ENCODE measurements at places on chromosomes 16 and 17.

DNA sequence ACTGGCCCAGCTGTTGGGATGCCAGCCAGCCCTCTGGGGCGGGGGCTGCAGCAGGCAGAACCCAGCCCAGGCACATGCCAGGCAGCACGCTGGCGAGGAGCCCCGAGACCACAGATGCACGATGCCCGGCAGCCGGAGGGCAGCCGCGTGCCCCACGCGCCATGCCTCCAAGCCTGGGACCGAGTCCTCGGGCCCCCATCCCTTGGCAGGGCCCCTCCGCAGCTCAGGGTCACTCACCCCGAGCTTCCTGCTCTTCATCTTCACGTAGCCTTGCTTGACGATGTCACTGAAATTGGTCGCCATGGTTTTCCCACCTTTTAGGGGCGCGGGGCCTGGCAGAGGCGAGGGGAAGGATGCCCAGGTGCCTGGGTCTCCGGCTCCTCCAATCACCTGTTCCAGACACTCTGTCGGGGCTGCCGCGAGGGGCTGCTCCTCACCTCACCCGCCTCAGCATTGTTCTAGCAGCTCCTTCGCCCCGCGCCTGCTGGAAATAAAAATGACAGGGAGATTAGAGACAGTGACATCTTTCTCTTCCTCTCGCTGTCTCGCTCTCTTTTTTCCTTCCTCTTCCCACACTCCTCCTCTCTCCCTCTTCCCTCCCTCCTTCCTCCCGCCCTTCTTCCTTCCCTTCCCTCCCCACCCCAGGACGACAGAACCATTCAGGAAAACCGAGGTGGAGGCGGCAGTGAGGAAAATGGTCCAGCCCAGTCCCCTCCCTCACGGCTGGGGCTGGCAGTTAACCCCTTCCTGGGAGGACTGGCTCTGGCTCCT, 6.9 kb downstream of the DOK4 start:
- no peak for DNase-seq

- DNase-seq = no peak
Observed at GRCh38 chr17:74159226-74159840, 44.1 kb upstream of the RPL38 start.

DNA sequence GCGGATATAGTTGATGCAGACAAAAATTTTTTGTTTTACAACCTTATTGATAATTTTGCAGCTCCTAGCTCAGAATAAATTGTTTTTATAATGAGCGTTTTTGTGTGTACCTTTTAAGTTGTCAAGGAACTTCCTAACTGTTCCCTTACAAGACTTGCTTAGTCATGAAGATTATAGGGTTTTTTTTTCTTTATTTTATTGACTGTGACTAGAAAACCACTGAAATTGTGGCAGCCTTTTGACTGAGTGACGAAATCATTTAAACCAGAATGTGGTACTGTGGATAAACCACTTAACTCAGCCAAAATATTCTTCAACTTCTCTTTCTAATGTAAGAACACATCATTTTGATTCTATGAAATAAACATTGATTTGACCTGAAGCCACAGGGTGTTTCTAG, 40.8 kb upstream of the VPS4A start:
- no peak for DNase-seq

DNA sequence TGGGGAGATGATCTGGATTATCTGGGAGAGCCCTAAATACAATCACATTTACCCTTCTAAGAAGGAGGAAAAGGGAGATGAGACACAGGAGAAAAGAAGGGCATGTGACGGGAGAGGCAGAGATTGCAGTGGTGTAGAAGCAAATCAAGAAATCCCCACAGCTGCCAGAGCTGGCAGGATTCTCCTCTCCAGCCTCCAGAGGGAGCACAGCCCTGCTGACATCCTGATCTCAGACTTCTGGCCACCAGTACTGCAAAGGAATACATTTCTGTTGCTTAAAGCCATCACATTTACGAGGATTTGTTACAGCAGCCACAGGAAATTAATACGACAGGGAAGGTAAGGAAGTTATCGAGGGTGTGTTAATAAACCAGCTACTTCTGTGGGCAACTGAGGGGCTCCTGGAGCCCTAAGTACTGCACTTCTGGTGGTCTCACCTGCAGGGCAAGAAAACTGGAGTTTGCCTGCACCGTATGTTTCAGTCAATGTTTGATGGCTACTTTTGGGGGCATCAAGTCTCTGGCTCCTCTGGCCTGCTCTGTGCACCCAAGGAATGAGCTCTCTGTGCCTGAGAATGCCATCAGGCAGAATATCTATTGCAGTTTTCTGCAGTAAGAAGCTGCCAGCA, 22.9 kb upstream of the CDH13 start:
- no peak for DNase-seq

- DNase-seq = no peak
Observed at GRCh38 chr16:86835982-86836381, 257.6 kb downstream of the FOXL1 start.

DNA sequence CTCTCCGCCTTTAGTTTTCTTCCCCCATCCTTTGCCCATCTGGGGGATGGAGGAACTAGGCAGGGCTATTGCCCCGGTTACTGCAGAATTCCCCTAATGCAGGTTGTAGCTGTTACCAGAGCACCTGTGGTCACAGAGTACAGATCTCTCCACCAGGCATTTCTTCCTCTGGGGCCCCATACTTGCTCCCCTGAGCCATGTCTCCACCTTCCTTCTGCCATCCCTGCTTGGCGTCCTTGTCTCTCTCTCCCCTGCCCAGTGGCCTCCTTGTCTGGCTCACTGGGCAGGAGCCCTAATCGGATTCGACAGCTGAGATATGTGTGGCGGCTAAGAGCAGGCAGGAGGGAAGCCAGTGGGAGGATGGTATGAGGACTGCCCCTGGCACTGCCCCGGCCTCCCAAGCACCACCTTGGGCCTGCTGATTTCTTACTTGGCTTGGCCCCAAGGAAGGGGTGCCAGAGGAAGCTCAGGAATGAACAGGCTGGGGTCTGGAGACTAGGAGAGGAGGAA, 2.0 kb downstream of the RARA start:
- DNase-seq = no peak

DNA sequence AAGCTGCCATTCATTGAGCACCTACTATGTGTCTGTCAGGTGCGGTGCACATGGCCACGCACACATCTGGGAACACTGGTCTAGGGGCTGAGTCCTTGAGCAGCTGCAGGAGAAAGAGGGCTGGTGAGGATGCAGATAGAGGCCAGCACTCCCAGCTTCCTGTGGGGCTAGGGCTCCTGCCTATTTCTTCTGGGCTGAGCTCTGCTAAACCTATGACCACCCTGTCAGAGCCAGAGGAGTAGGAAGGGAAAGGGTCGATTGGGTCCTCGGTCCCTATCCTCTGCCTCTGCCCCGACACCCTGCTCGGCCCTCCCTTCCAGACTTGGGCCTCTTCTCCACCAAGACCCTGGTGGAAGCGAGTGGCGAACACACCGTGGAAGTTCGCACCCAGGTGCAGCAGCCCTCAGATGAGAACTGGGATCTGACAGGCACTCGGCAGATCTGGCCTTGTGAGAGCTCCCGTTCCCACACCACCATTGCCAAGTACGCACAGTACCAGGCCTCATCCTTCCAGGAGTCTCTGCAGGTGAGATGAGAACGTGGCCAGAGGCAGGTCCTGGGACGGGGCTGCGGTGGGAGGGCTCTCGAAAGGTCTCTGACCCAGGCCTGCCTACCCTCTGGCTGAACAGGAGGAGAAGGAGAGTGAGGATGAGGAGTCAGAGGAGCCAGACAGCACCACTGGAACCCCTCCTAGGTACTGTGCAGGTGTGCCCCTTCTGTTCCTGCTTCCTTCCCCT, 4.0 kb upstream of the TMEM88 start:
- no peak for DNase-seq

DNA sequence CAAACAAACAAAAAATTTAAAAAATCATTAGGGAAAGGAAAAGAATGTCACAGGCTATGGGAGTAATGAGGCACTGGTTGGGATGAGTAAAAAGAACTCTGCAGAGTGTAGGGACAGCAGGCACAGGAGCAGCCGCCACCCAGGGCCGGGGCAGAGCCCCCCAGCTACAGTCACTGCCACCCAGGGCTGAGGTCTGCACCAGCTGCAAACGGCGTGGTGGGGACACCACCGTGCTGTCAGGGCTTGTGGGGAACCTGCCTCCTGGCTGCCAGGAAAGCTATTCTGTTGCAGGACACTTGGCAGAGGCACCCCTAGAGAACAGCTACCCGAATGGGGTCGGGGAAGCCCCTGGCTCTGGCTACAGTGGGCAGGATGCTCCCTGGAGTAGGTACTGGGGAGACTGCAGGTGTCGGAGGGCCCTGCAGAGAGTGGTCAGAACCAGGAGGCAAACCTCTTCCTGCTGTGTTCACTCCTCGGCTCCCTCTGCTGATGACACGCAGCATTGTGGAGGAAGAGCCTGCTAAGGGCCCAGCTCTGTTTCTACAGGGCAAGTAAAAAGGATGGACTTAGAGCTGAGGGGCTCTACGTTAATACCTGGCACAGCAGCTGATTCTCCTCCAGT, 32.3 kb upstream of the CAPN15 start:
- no peak for DNase-seq

All from stimulated activated CD4-positive, alpha-beta T cell treated with anti-CD3 and anti-CD28 coated beads, Interleukin-1b, Interleukin-23, amount 100 ng/mL, for 1 hour (primary cell).